ENCODE measurements at places on chromosomes 11 and 22. TPM values are rescaled to one million over a fixed set of nuclear protein-coding genes. Genes with fewer than 3 reads are reported as not detected.

ZNHIT2 gene
- 5.7 TPM for total RNA-seq

TMA7B gene
- total RNA-seq, result not detected

INPP5J gene
- 0.24 TPM for total RNA-seq

PACSIN2 gene
- 54.1 TPM for total RNA-seq

LRRC4C gene
- not detected for total RNA-seq

OR51B4 gene
- total RNA-seq, result 0.22 TPM

APOA1 gene
- total RNA-seq, result 2,184 TPM

MYBPC3 gene
- total RNA-seq, result not detected

APOL6 gene
- 7.5 TPM for total RNA-seq

CSNK2A3 gene
- total RNA-seq, result 5.4 TPM

HIKESHI gene
- total RNA-seq, result 75.2 TPM

LRRC56 gene
- total RNA-seq, result 0.08 TPM

NCAM1 gene
- not detected for total RNA-seq

TUB gene
- total RNA-seq, result 5.6 TPM

SCN3B gene
- total RNA-seq, result 0.07 TPM

LRRC32 gene
- not detected for total RNA-seq

CRYAB gene
- 0.69 TPM for total RNA-seq

DTX4 gene
- total RNA-seq, result 6.9 TPM

SMIM35 gene
- total RNA-seq, result not detected

TRIM51 gene
- total RNA-seq, result not detected

ANO5 gene
- not detected for total RNA-seq

SLC17A6 gene
- total RNA-seq, result not detected

DDIAS gene
- total RNA-seq, result 23.5 TPM

Data from HepG2 (cell line).